Uterus (tissue), 4 donors: ENCODE measurements at places on chromosomes 1 and 21. TPM values are rescaled to one million over a fixed set of nuclear protein-coding genes. Genes with fewer than 3 reads are reported as not detected.
A peak's percentile ranks its signal among the peaks of the same experiment; 100 is the strongest.

The RORC gene
- 0.67 TPM for total RNA-seq

The CACNA1S gene
- not detected for total RNA-seq

The LGR6 gene
- total RNA-seq: 3.5 TPM

The AQP10 gene
- not detected for total RNA-seq

GRCh38 chr1:197521118-197521739, 253.2 kb downstream of the CRB1 start:
- DNase-seq: no peak

DNA sequence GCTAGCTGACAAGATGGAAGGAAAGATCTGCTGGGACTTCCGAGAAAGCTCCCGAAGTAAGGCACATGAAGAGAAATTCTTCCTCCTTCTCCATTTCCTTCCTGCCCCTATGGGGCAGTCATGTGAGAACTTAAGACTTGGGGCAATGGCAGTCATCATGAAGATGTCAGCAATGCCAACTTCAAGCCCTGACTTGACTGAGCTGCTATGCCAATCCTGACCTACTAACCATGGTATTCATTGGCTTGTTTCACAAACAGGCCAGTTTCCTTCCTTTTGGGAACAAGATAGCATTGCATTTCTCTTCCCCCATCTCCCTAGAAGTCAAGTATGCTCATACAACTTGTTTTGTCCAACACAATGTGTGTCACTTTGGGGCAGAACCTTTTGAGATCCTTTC, 25.5 kb downstream of the GRIK1 start:
- no peak for DNase-seq

DNA sequence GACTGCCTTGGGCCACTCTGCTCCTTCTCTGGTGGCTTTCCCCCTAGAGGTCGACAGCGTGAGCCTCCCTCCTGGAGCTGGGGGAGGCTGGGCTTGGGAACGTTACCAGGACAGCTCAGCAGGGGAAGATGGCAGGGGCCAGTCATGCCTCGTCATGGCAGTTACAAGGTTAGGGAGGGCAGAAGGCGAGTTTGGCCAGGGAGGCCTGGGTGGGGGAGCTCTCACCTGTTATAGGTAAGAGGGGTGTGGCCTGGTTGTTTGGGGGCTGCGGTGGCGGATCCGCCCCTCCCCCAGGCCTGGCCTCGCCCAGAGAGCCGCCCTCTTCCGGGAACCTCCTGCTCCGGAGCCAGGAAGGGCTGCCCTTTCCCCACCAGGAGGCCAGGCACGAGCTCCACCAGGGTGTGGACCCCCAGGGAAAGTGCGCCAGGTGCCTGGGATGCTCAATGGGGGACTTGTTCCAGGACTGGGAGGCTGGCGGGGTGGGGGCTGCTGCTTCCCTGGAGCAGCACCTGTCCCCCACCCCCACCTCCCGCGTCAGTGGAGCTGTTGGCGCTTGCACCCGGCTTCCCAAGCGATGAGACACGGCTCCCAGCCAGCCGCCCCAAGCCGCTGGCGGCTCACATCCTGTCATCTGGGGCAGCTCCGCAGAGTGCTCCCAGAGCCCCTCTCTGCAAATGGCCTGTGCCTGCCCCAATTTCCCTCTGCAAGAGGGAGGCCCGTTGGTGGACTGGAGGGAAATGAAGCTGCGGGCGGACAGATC, 23.6 kb upstream of the PKP1 start:
- no peak for DNase-seq

DNA sequence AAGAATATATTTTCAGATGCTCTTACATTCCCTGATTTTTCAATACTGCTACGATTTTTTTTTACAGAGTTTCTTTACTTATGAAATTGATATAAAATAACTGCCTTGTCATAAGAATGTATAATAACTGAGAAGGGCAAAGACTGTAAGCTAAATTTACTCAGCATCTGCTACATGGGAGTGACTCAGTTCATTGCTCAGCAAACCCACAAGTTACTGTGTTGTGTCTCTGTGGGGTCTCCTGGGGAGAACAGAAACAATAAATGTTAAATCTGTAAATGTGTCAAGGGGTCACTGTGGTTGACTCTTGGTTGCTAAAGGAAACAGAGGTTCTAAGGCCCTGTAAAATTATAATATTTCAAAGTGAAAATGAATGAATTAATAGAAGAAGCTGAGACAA, 210.3 kb upstream of the CACYBP start:
- no peak for DNase-seq

DNA sequence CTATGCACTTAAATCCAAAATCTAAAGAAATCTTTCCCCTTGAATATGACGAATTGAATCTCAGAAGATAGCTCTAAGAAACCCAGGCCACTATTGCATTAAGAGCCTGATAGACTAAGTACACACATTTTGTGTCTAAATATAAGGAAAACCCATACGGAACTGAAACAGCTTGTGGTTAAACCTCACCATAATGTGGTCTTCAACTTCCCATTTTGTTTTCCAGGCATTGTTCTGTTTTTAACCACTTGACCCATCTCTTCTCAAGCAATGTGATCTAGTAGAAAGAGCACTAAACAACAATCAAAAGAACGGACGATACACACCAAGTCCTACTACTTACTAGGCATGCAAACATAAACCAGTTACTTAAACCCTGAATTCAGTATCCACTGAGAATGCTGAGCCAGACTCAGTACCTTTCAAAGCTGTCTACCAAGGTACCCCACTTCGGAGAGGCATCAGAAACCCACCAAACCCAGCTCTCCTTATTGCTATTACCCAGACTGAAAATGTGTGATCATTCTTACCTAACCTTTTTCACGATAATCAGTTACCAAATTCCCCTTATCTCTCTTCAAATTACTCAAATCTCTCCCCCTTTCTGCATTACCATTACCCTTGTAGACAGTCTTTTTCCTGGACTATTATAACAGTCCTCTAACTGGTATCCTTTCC, 12.8 kb downstream of the OTUD7B start:
- no peak for DNase-seq

GRCh38 chr1:2312160-2312514, 79.2 kb downstream of the MORN1 start:
- DNase-seq: no peak

DNA sequence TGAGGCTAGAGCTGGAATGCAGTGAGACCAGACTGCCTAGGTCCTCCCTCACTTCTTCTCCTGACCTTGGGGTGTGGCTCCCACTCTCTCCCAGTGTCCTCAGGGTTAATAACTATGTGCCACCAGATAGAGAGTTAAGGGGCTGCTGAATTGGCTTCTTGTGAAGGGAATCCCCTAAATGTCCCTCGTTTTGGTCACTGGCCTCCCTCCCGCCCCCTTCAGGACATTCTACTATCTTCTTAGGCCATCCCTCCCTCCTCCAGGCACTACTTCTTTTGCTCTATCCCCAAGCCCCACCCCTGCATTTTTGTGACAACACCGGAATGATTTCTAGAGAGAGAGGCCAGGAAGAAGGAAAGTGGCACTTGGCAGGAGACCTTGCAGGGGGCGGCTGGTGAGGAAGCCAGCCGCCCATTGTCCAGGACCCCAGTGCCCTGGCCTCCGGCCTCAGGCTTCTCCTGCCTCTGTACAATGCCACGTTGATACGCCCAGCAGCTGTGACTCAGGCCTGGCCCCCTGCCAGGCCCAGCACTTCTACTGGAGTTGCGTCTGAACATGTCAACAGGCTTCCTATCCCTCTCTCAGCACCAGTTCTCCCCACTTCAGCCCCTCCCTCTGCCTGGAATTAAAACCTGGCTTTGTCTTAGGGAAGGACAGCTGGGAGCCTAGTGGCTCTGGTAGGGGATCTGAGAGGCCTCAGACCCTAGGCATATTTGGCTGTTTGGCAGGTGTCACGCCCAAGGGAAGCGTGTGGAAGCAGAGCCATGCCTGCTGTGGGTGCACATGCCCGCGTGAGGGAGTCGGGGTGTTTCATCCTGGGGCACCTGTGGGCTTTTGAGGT, 9.1 kb downstream of the LMNA start:
- peak; percentile 97 for DNase-seq

DNA sequence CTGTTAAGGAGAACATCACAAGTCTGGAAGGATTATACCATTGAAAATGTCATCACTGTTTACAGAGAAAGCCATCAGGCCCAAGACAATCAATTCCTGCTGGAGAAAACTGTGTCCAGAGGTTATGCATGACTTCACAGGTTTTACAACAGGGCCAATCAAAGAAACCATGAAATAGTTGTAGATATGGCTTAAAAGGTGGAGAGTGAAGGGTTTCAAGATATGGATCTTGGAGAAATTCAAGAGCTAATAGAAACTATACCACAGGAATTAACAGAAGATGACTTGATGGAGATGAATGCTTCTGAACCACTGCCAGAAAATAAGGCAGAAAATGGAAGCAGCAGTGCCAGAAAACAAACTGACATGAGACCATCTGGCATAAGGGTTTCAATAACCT, 30.2 kb downstream of the USP1 start:
- no peak for DNase-seq

DNA sequence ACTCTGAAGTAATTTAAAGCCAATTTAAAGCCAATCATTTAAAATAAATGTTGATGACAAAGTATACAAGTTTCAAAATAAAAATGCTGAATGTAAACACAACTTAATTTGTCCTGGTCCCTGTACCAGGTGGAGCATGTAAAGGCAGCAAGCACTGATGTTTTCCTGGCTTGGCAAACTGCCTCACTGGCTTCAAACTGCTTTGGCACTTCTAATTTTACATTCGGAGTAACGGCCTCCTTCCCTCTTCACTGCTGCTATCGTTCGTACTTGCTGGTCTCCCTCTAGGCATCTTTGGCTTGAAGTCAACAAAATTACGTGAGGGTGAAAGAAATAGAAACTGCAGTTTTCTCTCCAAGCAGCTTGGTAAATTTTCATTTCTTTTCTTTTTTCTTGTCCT, 287.9 kb downstream of the LTN1 start:
- peak; percentile 45 for DNase-seq

- DNase-seq: no peak
Measured at GRCh38 chr1:90836345-90836679, 119.2 kb upstream of the BARHL2 start.

- DNase-seq: no peak
Measured at GRCh38 chr1:183604038-183604808, 14.0 kb upstream of the NCF2 start.

GRCh38 chr1:2441746-2442145, 29.4 kb upstream of the PEX10 start:
- no peak for DNase-seq

DNA sequence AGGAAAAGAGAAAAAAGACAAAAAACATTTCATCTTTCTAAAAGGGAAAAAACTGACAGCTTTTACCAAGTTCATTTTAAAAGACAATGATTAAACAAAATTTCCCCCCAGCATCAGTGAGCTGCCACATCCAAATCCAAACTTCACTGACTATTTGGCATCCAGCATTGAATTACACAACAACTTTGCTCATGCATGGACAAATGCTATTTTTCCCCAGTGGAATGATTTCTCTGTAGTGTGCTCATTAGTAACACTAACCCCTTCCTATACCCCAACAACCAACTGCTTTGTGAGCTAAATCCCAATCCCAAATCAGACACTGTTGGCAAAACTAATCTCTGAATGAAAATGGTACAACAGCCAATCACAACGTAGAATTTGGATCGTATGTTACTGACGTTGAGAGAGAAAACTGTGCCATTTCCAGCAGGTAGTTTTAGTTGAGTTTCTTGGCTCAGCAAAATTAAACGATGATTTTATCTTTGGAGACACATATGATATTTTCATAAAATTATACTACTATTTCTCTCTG, 37.9 kb downstream of the PIK3R3 start:
- no peak for DNase-seq

DNA sequence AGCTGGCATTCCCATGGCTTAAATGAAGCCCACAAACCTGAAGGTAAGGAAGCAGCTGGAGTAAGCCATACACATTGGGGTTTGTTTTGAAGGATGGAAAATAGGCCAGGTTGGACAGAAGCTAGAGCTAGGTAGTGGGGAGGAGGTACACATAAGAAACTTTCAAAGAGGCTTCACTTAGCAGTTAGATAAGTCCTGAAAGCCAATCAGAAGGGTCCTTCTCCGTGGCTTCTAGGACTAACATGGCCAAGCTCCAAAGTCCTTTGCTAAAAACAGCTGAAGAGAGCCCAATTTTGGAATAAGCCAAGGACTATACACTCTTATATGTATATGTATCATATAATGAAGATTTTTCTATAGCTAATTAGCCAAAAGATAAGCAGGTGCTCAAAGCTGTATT, 1.8 kb downstream of the EYA3 start:
- DNase-seq: no peak

- peak; percentile 28 for DNase-seq
Measured at GRCh38 chr1:19113697-19114092, 96.4 kb downstream of the UBR4 start.

DNA sequence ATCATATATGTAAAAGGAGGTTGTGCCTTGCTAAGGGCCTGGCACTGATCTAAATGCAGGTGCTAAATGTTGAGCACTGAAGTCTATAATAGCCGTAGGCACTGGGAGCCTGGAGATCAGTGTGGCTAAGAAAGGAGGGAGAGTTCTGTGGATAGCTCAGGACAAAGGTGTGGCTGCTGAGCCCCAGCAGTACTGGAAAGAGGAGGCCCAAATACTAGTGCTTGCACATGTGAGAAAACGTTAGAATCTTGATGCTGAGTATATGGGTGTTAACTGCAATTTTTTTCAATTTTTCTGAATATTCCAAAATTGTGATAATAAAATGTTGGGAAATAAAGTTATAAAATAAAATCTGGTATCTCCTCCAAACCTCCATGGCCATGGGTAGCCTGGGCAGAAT, 62.5 kb upstream of the PTGFRN start:
- DNase-seq: no peak

DNA sequence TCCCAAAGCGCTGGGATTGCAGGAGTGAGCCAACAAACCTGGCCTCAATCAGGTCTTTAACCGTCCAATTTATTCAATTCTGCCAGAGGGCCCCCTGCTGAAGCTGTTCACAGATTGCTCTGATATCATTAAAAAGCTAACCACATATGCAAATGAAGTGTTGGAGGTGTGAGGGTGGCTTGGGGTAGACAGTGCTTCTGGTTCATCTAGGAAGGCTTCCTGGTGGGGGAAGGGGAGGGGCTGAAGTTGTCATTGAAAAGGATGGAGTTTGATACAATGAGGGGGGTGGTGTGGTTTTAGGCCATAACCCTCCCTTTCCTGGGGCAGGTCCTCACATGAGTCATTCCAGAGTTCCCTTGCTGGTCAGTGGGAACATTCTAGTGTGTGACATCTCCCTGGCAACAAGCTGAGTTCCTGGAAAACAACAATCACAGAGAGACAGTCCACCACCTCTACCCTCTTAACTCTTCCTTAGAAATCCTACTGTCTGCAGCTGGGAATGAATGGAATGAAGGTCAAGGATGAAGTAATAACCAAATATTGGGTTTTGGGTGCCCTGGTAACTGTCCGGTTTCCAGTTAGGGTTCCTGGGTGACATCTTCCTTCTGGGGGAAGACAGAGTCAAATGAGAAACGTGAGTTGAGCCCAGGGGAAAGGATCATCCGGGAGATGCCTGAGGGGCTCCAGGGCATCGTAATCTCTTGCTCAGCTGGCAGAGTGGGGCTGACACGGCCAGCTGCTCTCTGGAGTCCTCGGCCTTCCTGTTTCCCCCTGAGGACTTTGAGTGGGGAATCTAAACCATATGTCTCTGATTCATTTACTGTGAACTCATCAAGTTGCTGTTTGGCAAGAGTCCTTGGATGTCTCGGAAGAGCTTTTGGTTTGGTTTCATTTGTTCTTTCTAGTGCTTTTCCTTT, 32.2 kb downstream of the BATF3 start:
- DNase-seq: peak; percentile 55

- DNase-seq: no peak
Measured at GRCh38 chr1:193476748-193477147, 290.3 kb upstream of the B3GALT2 start.

GRCh38 chr1:87560601-87561360, 232.1 kb downstream of the LMO4 start:
- DNase-seq: no peak
